ENCODE measurements at places on chromosomes 4 and X. TPM values are rescaled to one million over a fixed set of nuclear protein-coding genes. Genes with fewer than 3 reads are reported as not detected.

The ZFP42 gene
- total RNA-seq: not detected

The EFNB1 gene
- 37.7 TPM for total RNA-seq

The PHKA1 gene
- total RNA-seq: 4.9 TPM

The CENPVL3 gene
- not detected for total RNA-seq

Data from subcutaneous adipose tissue (tissue), 4 donors.